ENCODE measurements at places on chromosomes 7 and 10.
A peak's percentile ranks its signal among the peaks of the same experiment; 100 is the strongest.

DNA sequence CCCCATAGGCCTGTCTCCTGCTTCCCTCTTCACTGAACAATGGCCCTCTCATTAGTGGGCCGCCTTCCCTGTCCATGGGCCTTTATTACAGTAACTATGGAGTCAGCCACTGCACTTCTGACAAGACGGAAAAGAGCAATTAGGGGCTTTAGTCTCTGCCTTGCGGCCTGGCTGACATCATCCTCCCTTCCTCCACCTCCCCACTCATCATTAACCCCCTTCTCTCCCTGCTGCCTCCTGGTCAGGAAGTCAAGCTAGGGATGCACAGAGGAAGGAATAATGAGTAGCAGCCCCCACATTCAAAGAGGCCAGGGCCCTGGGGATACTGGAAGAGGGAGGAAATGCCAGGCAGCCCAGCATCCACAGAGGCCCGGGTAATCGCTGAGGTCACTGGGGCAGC lies 101.6 kb upstream of the PLXNA4 start:
- no peak for DNase-seq

- DNase-seq, result peak; percentile 94
Measured at GRCh38 chr10:104328896-104329710, 9.2 kb downstream of the ITPRIP start.

- no peak for DNase-seq
Measured at GRCh38 chr7:157831143-157831905, 494.5 kb downstream of the DNAJB6 start.

DNA sequence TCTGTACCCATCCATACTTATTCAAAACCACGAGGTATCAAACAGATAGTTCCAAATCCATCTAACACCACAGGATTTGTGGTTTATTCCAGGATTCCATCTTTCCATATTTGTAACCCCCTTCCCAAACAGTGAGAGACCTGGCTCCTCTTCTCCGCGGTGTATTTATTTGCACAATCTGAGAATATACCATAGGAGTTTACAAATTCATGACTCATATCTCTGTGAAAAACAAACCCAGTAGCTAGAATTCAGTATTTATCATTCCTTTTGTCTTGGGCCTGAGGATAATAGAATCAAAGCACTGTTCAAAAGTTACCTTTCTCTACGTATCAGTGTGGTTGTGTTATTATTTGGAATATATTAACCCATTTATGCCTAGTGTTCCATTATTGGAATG lies 31.9 kb downstream of the PDSS1 start:
- DNase-seq, result no peak
